Foreskin keratinocyte (primary cell): ENCODE measurements at places on chromosomes 6 and 20.

DNA sequence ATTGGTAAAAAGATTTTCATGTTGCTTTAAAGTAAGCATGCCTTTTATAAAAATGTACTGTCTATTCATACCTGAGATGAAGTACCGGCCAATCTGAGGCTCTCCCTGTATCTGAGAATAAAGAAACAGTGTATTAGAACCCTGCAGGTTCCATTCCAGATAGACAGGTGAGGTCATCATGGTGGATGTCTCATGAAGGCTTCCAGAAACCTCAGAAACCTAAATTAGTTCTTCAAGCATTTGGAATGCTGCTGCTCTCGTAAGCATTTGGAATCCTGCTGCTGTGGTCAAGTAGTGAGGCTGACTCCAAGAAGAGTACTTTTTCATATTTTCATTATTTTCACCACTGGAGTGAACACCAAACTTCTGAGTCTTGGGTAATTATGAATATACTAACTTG lies 642.3 kb downstream of the MAFB start:
- peak; percentile 35 for DNase-seq

- DNase-seq, result peak; percentile 79
Observed at GRCh38 chr6:77401231-77401630, 62.1 kb downstream of the HTR1B start.

DNA sequence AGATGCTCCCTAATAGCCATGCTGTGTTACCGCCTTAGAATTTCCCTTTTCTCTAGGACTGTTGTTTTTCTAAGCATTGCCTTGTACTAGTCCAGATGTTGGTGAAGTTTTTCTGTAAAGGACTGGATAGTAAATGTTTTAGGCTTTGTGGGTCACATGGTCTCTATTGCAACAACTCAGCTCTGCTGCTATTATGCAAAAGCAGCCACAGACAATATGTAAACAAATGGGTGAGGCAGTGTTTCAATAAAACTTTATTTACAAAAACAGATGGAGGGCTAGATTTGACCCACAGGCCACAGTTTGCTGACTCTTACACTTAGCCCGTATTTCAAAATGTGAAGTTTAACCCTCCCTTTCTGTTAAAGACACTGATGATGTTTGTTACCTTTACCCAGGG lies 207.6 kb upstream of the MYLIP start:
- no peak for DNase-seq

DNA sequence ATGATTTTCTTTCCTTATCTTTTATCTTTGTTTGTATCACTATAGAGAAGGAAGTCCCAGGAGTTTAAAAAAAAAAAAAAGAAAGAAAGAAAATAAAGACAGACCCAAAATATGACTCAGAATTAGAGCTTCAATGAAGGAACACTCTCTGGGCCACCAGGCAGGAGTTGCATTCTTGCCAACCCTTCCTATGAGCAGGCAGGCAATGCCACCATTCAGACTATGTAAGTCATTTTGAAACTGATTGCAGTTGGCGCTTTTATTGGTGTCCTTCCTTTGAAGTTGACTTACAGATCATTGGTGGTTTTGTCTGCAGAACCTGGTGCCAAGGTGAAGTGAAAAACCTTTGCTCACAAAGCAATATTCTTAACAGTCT lies 50.3 kb downstream of the MYB start:
- no peak for DNase-seq

GRCh38 chr20:49768204-49769047 lies 44.2 kb upstream of the SLC9A8 start:
- DNase-seq, result peak; percentile 74

- peak; percentile 85 for DNase-seq
Observed at GRCh38 chr6:29447670-29448069, 8.6 kb downstream of the OR10C1 start.

- peak; percentile 33 for DNase-seq
Observed at GRCh38 chr6:43807228-43808061, 37.4 kb downstream of the VEGFA start.

DNA sequence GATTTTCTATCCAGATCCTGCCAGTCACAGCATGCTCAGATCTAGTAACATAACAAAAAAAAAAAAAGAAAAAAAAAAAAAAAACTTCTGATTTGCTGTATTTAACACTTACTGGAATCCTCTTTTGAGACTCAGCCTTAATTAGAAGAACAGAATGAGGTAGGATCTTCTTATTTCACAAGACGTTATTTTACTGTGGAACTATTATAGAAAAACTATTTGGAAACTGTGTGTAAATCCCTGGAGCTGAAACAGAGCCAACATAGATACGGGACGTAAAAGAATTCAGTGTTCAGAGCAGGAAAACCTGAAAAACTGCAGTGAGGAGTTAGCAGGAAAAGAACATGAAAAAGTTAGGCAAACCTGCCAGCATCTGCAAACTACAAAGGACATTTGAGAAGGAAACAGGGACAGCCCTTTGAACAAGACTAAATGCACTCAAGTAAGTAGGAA lies 3.4 kb upstream of the ZNF217 start:
- peak; percentile 28 for DNase-seq

GRCh38 chr6:128305976-128306375 lies 214.4 kb downstream of the PTPRK start:
- no peak for DNase-seq

DNA sequence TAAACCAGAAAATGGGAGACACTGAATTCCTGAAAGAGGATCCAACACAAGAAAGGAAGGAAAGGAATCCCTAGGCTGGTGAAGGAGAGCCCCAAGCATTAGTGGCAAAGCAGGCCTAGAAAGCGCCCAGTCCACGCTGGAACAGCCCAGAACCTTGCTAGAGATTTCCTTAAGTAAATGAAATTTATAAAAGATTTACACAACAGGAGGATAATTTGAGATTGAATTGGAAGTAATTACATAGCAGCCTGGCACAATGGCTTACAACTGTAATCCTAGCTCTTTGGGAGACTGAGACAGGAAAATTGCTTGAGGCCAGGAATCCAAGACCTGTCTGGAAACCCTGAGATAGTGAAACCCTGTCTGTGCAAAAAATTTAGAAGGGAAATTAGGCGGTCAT lies 26.8 kb upstream of the C20orf144 start:
- no peak for DNase-seq

DNA sequence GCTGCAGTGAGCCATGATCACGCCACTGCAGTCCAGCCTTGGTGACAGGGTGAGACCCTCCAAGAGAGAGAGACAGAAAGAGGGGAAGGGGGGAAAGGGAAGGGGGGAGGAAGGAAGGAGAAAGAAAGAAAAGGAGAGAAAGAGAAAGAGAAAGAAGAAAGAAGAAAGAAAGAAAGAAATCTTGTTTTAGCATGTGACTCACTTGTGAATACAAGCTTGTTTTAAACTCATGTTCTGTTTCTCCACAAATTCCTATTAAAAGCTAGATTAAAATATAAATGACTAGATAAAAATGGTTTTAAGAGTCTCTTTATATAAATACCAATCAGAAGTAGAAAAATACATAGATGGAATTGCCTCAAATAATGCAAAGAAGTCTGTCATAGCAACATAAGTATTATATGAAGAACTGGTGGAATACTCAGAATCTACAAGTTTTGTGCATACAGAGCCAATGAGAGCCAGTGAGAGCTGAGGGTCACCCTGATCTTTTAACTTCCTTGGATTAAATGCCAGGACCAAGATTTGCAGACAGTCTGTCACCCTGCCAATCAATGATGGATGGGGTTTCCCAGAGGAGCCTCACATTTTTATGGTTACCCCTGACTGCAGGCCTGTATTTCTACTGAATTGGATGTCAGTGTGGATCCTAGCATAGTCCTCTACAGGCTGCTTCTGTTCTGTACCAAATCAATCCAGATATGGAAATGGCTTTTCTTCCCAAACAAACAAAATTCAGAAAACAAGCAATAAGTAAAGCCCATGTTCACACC lies 50.8 kb upstream of the LY86 start:
- no peak for DNase-seq

- DNase-seq, result no peak
Observed at GRCh38 chr20:60760256-60761000, 491.6 kb upstream of the CDH4 start.

DNA sequence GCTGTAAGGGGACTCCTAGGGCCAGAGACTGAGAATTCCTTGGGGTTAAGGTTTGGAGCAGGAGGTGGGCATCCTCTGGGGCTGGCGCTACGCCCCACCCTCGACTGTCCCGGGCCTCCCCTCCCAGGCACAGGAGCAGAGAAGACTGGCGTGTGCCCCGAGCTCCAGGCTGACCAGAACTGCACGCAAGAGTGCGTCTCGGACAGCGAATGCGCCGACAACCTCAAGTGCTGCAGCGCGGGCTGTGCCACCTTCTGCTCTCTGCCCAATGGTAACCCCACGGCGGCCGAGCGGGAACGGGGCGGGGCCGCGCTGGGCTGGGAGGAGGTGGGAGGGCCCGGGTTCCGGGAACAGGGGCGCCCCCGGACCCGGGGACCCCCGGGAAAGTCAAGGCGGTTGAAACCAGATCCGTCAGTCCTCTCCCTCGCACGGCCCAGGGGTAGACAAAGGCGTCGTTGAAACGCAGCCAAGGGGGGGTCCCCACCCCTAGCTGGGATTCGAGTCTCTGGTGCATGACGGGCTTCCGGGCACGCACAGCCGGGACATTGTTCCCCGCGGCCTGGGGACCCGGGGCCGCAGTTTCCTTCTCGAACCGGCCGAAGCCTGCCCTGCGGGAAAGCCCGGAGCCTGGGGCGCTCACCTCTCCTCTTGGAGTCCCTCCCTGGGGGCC lies 844 bp downstream of the WFDC2 start:
- no peak for DNase-seq

DNA sequence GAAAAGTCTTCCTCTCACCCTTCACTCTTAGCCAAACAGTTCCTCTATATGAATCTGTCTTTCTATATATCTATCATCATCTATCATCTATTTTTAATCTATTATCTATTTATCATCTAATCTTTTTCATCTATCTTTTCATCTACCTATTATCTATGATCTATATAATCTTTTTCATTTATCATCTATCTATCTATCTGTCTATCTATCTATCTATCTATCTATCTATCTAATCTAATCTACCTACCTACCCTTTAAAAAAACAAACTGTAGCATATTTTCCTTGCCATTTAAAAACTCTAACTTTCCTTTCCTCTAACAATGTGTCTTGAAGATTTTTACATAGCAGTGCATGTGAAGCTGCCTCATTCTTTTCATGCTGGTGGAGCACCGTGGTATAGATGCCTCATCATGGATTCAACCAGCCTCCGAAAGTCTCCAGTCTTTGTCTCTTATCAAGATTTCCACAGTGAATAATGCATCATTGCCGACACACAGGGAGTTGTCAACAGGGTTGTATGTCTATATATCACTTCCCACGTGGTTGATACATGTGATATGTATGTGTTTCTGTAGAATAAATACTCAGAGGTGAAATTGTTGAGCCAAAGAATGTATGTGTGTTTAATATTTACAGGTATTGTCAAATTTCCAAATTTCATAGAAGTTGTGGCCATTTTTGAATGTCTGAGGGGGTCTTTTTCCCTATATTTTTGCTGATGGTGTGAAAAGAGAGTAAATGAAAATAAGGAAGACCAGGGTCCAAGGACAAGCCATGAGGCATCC lies 51.3 kb downstream of the VEGFA start:
- DNase-seq, result no peak

GRCh38 chr6:104418839-104419238 lies 440.9 kb downstream of the HACE1 start:
- no peak for DNase-seq

- DNase-seq, result no peak
Observed at GRCh38 chr20:1619861-1620444, at the start of gene SIRPB1. TSS of gene SIRPB1 (minus strand) at chr20:1620009. CDS start at chr20:1619944, 65 bp downstream.

GRCh38 chr6:145761584-145761983 lies 26.3 kb upstream of the EPM2A start:
- DNase-seq, result no peak

DNA sequence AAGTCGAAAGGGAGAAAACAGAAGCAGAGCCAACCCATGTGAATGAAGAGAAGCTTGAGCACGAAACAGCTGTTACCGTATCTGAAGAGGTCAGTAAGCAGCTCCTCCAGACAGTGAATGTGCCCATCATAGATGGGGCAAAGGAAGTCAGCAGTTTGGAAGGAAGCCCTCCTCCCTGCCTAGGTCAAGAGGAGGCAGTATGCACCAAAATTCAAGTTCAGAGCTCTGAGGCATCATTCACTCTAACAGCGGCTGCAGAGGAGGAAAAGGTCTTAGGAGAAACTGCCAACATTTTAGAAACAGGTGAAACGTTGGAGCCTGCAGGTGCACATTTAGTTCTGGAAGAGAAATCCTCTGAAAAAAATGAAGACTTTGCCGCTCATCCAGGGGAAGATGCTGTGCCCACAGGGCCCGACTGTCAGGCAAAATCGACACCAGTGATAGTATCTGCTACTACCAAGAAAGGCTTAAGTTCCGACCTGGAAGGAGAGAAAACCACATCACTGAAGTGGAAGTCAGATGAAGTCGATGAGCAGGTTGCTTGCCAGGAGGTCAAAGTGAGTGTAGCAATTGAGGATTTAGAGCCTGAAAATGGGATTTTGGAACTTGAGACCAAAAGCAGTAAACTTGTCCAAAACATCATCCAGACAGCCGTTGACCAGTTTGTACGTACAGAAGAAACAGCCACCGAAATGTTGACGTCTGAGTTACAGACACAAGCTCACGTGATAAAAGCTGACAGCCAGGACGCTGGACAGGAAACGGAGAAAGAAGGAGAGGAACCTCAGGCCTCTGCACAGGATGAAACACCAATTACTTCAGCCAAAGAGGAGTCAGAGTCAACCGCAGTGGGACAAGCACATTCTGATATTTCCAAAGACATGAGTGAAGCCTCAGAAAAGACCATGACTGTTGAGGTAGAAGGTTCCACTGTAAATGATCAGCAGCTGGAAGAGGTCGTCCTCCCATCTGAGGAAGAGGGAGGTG lies 38.7 kb downstream of the ZBTB2 start:
- no peak for DNase-seq

DNA sequence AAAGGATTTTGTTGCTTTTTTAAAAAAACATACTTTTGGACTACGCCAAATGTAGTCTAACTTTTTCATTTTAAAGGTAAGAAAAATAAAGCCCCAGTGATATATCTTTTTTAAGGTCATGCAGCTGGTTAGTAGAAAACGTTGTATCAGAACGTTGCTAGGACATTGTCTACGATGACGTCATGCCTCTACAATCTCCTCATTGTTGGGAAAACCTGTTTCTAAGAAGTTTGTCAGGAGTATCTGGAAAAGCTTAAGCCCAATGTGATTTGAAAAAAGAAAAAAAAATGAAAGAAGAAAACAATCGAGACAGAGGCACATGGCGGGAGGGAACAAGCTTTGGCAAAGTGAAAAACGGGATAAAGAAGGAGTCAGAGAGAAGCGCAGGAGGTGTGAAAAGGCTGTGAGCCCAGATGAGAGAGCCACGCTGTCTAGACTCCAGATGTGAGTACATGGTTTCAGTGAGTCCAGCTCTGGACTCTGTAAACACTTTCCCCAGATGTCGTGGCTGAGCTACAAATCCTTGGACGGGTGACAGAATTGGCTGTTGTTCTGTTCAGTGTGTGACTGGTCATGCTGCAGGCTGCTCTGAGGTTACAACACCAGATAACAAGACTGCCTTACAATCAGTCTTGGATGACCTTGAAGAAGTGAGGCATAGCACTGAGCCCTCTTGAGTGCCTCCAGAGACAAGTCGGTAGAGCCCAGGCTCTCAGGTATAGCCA lies 656.7 kb upstream of the ID4 start:
- no peak for DNase-seq

- no peak for DNase-seq
Observed at GRCh38 chr6:4404415-4404814, 269.0 kb upstream of the ECI2 start.

GRCh38 chr20:4836935-4837334 lies 115.2 kb downstream of the PRND start:
- no peak for DNase-seq

- no peak for DNase-seq
Observed at GRCh38 chr6:143971482-143972205, 36.4 kb downstream of the PLAGL1 start.

- no peak for DNase-seq
Observed at GRCh38 chr6:150719831-150720230, 120.1 kb downstream of the PLEKHG1 start.
